Activated T-helper 1 cell treated with Interleukin-2 at 50 U/mL for 16 hours (primary cell): ENCODE measurements at places on chromosomes 13 and 19.

DNA sequence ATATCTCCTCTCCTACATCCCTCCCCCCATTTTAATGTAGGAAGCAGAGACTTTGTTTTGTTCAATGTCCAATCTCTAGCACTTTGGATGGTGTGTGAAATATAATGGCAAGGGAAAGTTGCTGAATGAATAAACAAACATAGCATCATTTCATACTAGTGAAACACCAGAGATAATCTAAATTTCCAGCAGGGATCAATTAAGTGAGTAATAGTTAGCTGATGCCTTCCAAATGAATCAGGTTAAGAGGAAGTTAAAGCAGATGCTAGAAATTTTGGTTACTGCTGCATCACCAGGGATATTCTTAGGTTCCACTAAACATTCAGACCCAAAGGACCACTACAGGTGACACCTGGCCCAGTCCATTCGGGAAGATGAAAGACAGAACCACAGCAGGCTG, 8.1 kb downstream of the MRPS31 start:
- DNase-seq, result no peak

DNA sequence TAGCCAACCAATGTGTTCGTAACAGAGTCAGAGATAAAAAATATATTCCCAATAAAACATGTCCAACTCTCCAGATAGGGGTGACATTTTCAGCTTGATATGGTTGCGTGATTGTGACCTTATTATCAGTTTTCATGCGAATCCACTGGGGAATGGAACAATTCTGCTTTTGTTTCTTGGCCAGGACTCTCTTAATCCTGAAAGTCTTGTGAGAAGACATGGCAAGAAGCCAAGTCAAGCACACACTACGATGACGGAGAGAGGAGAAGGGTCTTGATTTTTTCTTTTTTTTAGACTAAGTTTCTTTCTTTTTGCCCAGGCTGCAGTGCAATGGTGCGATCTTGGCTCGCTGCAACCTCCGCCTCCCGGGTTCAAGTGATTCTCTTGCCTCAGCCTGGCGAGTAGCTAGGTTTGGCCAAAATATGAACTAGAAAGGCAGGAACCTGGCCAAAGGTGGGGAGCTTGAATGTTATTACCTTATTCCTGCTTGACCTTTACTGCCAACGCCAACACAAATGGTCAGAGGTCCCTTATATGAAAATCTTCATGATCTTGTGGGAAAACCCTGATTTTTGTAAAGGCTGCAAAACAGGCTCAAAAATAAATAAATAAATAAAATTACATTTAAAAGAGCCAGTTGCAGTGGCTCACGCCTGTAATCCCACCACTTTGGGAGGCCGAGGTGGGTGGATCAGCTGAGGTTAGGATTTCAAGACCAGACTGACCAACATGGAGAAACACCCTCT, 14.5 kb downstream of the ZNF816 start:
- DNase-seq, result no peak

GRCh38 chr13:85108356-85108755, 690.9 kb downstream of the SLITRK6 start:
- DNase-seq, result no peak

- no peak for DNase-seq
Measured at GRCh38 chr19:12783291-12783848, 7.9 kb upstream of the JUNB start.

GRCh38 chr13:83184819-83185218, 697.5 kb downstream of the SLITRK1 start:
- DNase-seq, result no peak

DNA sequence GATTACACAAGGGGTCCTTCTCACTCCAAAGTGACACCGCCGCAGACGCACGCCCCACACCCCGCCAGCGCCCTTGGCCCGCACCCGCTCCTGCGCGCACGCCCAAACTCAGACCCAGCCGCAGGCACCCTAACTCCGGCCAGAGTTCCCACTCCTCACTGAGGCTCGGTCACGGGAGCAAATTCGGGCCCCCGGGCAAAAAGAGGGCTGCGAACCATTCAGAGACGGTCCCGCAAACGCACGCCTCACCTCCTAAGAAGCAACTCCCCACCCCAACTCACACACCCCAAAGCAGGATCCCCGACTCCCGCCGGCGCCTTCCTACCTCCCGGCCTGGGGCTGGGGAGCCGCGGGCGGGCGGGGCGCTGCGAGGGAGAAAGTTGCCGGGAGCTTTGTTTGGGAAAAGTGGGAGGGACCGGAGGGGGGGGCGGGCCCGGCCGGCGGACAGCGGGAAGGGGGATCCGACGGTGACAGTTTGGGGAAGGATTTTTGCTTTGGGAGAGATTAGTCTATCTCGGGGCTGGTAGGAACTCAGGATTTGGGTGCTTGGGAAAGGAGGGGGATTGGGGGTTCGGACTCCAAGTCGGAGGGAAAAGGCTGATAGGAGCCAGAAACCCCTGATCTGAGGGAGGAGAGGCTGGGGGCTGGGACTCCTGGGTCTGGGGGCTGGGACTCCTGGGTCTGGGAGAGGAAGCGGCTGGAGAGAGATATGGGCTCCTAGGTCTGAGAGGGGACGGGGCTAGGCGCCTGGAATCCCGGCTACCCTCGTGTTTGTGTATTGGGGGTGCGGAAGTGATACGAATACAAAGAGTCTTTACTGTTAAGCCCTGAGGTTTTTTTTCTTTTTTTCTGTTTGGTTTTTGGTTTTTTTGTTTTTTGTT, at the start of gene TEAD2:
Gene TEAD2 (minus strand): TSS at position 369 of the 881 bp plus-strand sequence. CDS start 2,341 bp downstream, outside the sequence.
- no peak for DNase-seq

GRCh38 chr19:15318241-15318691, 14.1 kb downstream of the BRD4 start:
- DNase-seq, result no peak

DNA sequence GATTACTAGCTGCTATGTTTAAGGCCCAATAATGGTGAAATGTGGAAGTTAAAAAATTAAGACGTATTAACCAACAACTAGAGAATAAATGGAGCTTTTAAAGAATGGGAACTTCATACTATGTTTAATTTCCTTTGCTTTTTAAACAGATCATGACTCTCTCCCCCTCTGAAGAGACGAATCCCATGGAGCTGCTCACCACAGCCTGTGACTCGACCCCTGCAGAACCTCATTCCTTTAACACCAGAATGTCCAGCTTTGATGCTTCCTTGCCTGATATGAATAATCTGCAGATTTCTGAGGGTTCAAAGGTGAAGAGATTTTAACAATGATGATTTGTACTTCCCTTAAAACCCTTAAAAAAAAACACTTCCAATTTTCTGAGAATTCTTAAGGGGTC, 53.0 kb downstream of the ZAR1L start:
- no peak for DNase-seq

DNA sequence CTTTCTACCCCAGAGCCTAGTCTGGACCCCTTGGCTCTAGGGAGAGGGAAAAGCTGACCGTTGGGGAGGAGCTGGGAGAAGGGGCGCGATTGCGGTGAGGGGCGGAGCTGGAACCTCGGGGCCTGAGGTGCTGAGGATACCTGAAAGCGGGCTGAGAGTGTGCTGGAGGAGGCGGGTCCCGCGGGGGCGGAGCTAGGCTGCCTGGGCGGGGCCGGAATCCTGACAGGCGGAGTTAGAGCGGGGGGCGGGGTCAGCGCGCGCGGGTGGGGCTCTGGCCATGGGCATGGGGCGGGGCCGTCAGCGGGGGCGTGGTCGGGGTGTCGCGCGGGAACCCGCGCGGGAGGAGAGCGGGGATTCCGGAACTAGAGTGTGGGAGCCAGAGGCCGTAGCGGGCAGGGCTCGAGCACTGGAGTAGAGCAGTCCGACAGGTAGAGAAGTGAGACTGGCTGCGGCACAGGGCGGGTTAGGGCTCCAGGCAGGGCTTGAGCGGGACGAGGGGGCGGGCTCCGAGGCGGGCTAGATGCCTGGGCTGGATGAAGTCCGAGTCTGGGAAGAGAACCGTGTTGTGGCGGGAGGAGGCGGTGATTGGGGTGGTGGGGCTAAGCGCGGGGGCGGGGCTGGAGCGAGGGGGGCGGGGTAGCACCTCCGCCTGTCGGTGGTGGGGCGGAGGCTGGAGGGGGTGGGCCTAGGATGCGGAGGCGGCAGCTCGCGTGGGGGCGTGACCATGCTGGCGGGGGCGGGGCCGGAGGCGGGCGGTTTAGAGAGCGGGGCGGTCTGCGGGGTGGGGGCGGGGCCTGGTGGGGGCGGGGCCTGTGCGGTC, at the start of gene INAFM1:
Gene INAFM1 (plus strand): TSS at position 815 of the 820 bp plus-strand sequence. CDS start 35 bp downstream, outside the sequence.
- DNase-seq, result peak; percentile 100

GRCh38 chr19:307111-307531, 15.9 kb upstream of the PLPP2 start:
- no peak for DNase-seq

- peak; percentile 43 for DNase-seq
Measured at GRCh38 chr19:35000647-35001501, 751 bp downstream of the GRAMD1A start.

GRCh38 chr13:80447747-80448146, 106.8 kb upstream of the SPRY2 start:
- no peak for DNase-seq

GRCh38 chr13:63501702-63502101, 2086.1 kb upstream of the PCDH20 start:
- DNase-seq, result no peak

DNA sequence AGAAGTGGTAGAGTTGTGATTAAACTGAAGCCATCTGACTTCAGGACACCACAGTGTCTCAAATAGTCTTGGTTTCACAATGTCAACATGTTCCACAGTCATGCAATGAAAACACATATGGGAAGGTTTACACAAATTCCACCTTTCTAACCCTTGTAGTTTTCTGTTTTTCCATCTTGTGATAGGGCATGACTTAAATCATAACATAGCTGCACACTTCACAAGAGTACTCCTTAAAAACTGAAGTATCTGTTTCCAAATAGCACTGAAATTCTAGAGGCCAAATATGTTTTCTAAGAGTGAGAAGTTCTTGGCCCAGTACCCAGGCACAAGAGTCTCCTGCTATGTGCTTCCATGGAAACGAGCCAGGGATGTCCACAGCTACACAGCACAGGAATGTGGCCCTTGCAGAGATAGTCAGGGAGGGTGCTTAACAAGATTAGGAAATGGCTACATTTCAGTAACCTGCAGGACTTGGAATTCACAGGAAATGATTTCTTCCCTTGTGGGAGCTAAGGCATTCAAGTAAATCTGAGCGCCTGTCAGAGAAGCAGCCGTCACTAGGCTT, 269.1 kb downstream of the NDFIP2 start:
- no peak for DNase-seq

GRCh38 chr19:50639121-50640112, at the start of gene SYT3:
TSS of gene SYT3 (minus strand) at chr19:50639881. CDS start at chr19:50637411, 2,470 bp downstream.
- DNase-seq, result no peak

DNA sequence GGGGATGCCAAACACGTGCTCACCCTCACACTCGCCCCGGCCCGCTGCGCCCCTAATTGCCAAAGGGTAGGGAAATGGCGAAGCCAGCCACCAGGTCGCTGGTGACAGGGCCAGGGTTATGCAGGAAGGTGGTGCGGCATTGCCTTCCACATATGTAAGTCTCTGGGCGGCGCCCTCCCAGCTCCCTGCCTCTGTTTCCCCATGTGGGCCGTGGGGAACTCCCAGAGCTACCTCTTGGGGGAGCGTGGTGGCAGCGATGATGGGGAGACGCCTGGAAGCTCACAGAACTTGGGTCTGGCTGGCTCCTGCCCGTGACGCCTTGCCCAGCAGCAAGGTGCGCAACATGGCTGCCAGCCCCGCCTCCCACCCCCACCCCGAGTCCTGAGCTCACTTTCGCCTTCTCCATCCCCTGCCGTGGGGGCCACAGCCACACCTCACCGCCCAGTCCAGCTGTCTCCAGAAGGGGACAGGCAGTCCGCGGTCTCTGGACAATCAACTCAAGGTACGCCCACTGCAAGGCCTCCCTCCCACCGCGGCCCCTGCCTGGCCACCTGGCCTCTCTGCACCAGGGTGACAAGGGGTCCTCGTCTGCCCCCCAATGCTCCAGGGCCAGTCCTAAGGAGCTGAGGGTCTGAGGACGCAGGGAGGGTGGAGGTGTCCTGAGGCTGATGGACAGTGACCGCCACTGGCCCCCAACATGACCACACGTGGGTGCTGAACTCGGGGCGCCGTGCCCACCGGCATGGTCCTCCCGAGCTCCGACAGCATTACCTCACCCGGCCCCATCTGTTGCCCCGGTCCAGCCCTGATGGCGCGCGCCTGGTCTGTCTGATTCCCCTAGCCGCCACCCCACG, 6.6 kb downstream of the C19orf25 start:
- DNase-seq, result no peak

DNA sequence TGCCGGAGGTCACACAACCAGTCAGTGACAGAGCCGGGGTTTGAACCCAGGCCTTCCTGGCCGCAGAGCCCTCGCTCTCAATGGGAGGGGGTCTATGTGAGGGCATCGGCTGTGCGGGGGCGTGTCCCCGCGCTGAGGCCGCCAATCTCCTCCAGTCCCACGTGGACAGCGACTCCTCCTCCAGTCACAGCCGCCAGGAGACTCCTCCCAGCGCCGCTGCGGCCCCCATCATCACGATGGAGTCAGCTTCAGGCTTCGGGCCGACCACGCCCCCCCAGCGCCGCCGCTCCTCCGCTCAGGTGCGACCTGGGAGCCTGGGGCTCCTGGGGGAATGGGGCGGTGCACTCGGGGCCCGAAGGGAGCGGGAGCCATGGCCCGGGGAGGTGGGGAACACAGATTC, 6.0 kb downstream of the SPRED3 start:
- DNase-seq, result peak; percentile 39

DNA sequence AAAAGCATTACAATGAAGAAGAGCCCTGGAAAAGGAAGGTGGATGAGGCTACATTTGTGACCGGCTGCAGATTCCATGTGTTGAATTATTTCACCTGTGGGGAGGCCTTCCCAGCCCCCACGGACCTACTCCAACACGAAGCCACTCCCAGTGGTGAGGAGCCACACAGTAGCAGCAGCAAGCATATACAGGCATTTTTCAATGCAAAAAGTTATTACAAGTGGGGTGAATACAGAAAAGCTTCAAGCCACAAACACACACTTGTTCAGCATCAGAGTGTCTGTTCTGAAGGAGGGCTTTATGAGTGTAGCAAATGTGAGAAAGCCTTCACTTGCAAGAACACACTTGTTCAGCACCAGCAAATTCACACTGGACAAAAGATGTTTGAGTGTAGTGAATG, 5.0 kb downstream of the ZNF551 start:
- no peak for DNase-seq

GRCh38 chr19:33868788-33869412, 72.2 kb downstream of the KCTD15 start:
- DNase-seq, result no peak

DNA sequence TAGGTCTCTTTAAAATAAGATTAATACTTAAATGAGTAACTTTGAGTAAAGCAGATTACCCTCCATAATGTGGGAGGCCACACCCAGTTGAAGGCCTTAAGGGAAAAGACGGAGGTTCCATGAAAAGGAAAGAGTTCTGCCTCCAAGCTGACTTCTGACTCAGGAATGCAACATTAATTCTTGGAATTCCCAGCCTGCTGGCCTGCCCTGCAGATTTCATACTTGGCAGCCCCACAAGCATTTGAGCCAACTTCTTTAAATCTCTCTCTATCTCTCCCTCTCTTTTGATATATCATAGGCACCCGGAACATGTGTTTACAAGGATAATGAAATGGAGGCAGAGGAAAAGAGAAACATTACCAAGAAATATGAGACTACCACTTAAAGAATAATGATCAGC, 902.3 kb upstream of the MIR17HG start:
- no peak for DNase-seq

DNA sequence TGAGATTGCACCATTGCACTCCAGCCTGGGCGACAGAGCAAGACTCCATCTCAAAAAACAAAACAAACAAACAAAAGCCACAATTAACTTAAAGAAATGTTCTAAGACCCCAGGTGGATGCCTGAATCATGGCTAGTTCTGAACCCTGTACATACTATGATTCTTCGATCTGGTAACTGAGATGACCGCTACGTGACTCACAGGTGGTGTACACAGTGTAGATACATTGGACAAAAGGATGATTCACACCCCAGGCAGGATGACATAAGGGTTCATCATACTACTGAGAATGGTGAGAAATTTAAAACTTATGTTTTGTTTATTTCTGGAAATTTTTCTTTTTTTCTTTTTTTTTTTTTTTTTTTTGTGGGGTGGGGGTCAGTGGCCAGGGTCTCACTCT, 6.5 kb downstream of the ZNF426 start:
- DNase-seq, result no peak
